ENCODE measurements at places on chromosomes 6 and 20.

DNA sequence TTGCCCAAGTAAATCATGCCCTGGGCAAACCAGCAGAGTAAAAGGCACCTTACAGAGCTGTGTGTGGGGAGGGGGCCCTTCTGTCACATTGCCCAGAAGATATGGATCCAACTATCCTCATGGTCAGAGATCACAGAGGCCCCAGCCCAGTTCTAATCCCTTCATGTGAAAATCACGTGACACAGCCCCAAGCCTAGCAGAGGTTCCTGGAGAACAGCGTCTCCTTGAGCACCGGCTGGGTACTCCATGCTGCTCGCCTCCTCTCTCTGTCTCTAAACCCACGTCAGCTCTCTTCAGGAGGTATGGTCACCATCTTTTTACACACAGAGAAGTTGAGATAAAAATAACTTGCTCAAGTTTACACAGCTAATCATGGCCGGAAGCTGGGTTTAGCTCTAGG, 230.2 kb downstream of the ANKRD60 start:
- H3K27ac ChIP-seq: no peak overlapping the region
- no peaks in the 10 kb centered on the region for H3K27me3 ChIP-seq
- H3K4me1 ChIP-seq: peaks cover 11% of the 10 kb centered on the region
- H3K4me3 ChIP-seq: no peak overlapping the region
- H3K36me3 ChIP-seq: no peaks in the 10 kb centered on the region

GRCh38 chr20:15909995-15910394, 663.3 kb downstream of the KIF16B start:
- H3K4me3 ChIP-seq: no peak overlapping the region
- DNase-seq: no peak
- H3K36me3 ChIP-seq: no peaks in the 10 kb centered on the region

DNA sequence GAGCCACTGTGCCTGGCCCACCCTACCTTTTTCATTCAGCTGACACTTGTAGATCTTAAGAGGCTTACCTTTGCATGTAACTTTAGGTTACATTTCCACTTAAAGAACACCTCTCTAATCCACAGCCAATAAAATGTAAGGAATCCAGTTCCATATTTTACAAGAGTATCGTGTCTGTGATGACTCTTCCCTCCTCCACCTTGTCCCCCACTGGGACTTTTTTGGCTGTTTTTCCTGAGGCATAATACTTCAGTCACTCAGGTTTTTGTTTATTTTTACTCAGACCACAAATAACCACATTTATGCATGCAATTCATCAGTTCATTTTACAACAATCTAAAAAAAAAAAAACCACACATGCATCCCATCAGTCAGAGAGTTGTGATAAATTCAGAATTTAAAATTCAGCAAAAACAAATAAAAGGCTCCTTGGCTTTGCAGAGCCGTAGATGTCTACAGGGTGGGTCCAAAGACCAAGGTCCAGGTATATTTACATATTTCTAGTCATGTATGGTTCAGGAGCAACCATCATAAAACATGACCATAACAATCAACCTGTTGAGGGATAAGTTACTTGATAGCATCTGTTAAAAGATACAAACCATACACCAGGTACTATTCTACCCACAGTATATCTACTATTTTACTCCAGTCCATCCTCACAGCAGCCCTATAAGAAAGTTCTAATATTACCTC, 9.9 kb downstream of the ATXN1 start:
- no peak for DNase-seq
- H3K4me3 ChIP-seq: no peak overlapping the region
- H3K36me3 ChIP-seq: peaks cover 17% of the 10 kb centered on the region
- H3K27me3 ChIP-seq: no peaks in the 10 kb centered on the region
- peak overlapping the region; percentile 82 for H3K27ac ChIP-seq
- H3K4me1 ChIP-seq: peaks cover 91% of the 10 kb centered on the region

DNA sequence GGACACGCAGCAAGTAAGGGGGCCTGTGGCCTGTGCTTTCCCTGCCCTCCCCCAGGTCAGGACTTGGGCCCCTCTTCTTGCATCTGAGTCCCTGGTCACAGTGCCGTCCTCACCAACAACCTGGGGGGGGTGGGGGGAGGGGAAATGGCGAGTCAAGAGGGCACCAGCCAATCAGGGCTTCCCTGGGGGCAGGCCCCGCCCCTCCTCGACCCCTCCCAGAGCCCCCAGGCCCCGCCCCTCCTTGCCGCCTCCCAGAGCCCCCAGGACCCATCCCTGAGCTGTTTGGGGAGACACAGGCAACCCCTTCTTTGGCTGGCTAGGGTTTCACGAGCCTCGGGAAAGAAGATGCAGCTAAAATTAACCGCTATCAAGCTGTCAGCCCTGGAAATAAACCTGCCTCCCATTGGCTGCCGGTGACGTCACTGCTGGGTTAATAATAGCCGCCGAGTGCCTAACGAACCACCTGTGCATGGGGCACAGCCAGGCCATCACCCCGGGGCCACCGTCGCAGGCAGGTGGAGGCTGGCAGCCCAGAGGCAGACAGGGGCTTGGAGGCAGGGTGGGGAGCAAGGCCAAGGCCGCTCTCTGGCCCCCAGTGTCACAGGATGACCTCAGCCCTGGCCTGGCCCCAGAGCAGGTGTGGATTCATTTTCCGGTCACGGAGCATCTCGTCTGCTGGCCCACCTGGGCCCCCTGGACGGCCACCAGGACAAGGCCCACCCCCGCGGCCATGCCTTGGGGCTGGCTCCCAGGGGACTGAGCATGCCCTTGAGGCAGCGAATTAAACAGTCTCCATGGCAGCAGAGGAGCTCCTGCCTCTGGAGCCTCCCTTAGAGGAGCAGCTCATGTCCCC, 3.2 kb upstream of the EEF1A2 start:
- no peak overlapping the region for H3K27ac ChIP-seq
- H3K4me3 ChIP-seq: no peak overlapping the region
- H3K27me3 ChIP-seq: peaks cover 31% of the 10 kb centered on the region

DNA sequence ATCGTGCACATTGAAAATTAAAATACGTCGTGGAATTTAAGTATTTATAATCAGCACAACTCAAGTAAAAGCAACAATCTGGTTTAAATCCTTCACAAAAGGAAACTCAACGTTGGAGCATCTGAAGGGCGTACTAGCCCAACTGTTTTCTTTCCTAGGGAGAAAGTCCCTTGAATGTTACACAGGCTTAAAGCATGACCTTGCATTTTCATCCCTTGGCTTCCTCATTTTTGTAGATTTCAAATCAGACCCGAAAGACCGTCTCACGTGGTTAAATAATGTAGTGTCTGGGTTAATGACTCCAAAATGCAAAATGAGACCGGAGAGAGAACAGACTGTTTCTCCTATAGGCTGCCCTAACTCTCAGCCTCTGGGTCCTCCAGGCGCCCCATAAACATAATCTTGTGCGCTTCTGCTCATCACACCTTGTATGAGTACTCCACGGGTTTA, 249.2 kb upstream of the RREB1 start:
- no peak overlapping the region for H3K27ac ChIP-seq
- no peaks in the 10 kb centered on the region for H3K36me3 ChIP-seq
- no peak for DNase-seq
- no peaks in the 10 kb centered on the region for H3K27me3 ChIP-seq
- H3K4me1 ChIP-seq: peaks cover 9% of the 10 kb centered on the region
- H3K4me3 ChIP-seq: no peak overlapping the region

DNA sequence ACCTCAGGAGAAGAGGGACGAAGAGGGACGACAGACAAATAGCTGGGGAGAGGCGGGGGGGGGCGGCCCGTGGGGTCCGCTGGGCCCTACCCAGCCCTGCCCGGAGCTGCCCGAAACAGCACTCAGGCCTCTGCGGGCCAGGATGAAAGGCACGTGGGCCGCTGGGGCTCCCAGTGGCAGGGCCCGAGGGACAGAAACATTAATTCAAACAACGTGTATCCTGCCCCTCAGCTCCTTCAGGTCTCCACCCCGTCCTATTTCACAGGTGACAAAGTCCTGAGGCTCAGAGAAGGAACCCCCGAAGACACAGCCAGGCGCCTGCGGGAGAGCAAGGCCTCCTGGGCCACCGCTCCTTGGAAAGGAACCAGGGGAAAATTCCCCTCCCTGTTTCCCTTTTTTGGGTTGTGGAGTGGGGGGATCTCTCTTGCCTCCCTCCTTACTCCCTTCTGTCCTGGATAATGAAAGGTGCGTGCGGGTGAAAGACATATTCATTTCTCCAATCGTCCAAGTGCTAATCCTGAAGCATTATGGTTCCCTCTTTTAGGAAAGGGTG, 93.3 kb downstream of the RNASET2 start:
- H3K4me1 ChIP-seq: peaks cover 3% of the 10 kb centered on the region
- H3K27ac ChIP-seq: no peak overlapping the region
- H3K27me3 ChIP-seq: peaks cover 29% of the 10 kb centered on the region
- DNase-seq: no peak
- H3K36me3 ChIP-seq: no peaks in the 10 kb centered on the region

DNA sequence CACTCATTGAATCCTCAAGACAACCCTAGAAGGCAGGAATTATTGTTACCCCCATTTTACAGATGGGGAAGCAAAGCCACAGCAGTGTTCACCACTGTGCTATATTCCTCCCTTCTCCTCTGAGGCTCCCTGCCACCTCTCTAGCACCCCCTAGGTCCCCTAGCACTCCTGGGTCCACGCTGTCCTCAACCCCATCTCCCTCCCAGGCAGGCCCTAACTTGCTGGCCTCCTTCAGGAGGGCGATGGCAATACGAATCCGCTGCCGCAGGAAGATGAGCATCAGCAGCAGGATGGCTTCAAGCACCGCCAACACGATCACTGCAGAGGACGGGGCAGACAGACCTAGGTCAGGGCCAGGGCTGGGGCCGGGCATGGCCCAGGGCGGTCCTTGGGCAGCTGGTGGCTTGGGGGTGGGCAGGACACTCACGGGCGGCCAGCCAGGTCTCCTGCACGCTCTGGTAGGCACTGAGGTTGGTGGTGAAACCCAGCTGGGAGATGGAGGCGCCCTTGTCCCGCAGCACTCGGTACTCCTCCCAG, 7.8 kb upstream of the NEU1 start:
- no peak overlapping the region for H3K4me3 ChIP-seq
- no peaks in the 10 kb centered on the region for H3K4me1 ChIP-seq
- no peaks in the 10 kb centered on the region for H3K27me3 ChIP-seq
- no peak for DNase-seq
- H3K27ac ChIP-seq: no peak overlapping the region

DNA sequence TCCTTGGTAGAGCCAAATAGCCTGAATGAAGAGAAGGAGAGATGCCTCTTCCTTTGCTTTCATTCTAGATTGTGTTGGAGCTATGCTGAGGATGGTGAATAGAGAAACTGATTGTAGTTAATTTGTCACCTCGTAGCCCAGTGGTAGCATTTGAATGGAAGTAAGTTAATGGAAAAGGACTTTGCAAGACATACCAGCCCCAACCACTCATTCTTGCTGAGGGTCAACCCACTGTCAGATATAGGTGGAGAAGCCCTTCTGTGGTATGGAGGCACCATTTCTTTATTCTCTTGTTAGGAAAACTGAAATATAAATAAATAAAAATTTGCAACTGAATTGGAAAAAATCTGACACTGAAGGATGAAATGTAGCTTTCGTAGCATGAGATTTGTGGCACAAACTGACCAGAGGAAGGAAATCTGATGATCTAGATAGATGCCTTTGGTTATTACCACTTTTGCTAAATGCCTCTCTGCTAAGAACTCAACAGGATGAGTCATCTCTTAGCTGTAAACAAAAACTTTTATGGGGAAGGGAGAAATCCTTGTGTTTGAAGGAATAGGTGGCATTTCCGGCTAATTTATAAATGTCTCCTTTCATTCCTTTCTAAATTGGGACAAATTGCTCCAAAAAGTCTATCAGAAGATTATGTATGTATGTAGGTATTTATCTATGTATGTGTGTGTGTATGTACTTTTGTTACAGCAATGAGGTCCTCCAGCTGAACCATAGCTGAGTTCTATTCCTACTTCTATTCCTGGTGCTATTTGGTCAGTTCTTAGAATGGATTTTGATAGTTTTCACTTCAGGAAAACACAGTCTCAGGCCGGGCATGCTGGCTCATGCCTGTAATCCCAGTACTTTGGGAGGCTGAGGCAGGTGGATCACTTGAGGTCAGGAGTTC, 76.5 kb upstream of the SUPT3H start:
- no peak overlapping the region for H3K27ac ChIP-seq
- H3K36me3 ChIP-seq: no peaks in the 10 kb centered on the region
- H3K4me3 ChIP-seq: no peak overlapping the region
- no peak for DNase-seq
- peaks cover 10% of the 10 kb centered on the region for H3K4me1 ChIP-seq
- H3K27me3 ChIP-seq: no peaks in the 10 kb centered on the region

DNA sequence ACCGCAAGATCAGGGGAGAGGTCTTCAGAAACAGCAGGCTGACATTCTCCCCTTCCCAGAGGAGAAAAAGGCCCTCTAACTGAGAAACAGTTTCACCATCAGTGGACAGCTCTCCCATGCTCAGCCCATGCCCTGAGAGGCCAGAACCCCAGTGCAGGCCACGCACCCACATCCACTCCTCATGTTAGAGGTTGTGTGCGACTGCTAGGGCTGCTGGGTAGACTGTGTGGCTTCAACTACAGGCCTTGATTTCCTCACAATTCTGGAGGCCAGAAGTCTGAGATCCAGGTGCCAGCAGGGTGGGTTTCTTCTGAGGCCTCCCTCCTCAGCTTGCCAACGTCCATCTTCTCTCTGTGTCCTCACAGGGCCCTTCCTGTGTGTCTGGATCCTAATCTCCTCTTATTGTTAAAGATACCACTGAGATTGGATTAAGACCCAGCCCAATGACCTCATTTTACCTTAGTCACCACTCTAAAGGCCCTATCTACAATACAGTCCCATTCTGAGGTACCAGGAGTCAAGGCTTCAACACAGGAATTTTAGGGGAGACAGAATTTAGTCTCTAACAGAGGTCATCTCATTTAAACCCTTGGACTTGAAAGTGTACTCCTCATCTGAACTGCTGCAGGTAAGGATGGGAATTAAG, 67.7 kb upstream of the CD93 start:
- peaks cover 20% of the 10 kb centered on the region for H3K4me1 ChIP-seq
- H3K4me3 ChIP-seq: no peak overlapping the region
- DNase-seq: no peak
- no peaks in the 10 kb centered on the region for H3K27me3 ChIP-seq

DNA sequence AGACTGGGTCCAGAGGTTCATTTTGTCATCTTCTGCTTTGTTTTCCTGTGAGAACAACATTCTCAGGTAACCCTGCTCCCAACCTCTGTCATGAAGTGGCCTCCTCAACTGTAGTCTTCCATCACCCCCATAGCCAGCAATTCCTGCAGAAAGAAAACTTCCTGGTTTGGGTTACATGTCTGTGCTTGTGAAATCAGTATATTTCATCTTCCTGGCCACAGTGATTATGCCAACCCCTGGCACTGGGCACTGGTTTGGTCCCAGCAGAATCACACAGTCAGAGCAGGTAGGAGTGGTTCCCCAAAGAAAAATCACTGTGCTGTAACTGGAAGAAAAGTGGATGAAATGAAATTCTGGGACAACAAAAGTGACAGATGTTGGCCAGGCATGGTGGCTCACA, 52.5 kb downstream of the CRYBG1 start:
- no peaks in the 10 kb centered on the region for H3K36me3 ChIP-seq
- no peak for DNase-seq
- H3K27me3 ChIP-seq: no peaks in the 10 kb centered on the region
- no peak overlapping the region for H3K4me3 ChIP-seq
- H3K27ac ChIP-seq: no peak overlapping the region

All from left lung (tissue), 14 donors.